ENCODE measurements at places on chromosomes 1 and 21.

DNA sequence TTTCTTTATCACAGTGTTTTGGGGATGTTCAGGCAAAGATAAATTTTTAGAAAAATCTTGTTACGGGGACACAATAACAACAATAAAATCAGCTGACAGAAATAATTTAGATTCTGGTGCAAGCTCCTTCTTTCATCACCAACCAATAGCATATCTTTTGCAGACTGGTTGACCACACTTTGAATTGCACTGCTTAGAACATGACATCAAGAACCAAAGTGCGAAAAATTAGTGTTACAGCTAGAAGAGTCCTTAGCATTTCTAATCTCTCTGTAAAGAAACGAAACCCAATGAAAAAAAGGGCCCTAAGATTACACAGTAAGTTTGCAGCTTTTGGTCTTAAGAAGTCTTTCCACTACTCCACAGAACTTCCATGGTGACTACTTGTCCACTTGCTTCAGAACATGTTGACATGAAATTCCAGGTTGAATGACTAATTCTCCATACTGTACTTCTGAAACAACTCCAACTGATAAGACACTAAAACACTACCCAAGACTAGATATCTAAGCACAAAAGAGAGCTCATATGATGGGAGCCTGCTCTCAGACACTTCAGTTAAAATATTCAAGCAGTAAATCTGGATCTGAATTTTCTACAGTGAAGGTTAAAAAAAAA, 31.3 kb downstream of the XKR8 start:
- DNase-seq, result no peak

- DNase-seq, result no peak
These were observed 32.3 kb downstream of the CCN1 start for GRCh38 chr1:85612704-85613361.

DNA sequence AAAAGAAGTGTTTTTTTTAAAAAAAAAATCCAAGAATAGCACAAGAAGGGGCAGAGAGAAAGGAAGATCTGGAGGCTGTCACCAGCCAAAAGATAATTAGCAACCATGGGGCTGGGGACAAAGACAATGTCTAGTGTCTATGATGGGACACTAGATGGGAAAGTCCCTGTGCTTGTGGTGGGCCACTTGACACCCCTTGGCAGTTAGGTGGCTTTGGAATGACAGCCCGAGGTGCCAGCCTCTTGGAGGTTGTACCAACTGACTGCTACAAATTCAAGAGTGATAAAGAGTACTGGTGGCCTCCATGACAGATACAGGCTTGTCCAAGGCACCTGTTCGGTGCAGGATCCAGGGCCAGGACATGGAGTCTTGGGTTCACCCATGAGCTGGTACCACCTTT, 21.6 kb downstream of the ATP2B4 start:
- DNase-seq, result no peak

GRCh38 chr1:198936371-198937083, 297.7 kb downstream of the PTPRC start:
- no peak for DNase-seq

GRCh38 chr1:171267391-171267790, 19.1 kb downstream of the FMO1 start:
- no peak for DNase-seq

DNA sequence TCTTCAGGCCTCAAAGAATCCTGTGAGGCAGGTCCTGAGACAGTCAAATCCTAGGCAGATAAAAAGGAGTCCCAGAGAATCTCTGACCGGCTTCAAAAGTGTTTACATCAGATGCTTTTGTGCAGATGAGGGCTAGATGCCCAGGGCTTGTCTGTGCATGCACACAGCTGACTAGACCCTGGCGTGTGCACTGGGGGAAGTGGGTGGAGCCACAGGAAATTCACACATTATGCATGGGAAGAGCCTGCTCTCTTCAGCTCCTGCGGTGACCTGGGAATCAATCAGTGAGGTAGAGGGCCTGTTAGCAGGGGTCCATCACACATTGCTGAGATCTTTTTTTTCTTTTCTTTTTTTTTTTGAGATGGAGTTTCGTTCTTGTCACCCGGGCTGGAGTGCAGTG, 36.6 kb upstream of the NHLH2 start:
- DNase-seq, result no peak

DNA sequence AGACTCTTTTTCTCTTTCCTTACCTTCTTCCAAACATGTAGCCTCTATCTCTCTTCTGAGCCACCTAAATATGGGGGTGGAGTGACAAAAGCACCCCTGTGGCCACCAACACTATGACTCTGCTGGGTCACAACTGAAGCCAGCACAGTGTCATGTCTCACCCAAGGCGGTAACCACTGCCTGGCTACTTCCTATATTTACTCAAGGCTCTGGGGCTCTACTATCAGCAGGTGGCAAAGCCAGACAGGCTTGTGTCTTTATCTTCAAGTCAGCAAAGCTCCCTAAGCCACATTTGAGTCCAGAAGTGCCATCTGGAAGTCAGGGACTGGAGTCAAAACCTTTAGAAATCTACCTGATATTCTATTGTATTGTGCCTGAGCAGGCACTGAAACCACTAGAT, 1515.2 kb downstream of the PLA2G4A start:
- DNase-seq, result no peak

DNA sequence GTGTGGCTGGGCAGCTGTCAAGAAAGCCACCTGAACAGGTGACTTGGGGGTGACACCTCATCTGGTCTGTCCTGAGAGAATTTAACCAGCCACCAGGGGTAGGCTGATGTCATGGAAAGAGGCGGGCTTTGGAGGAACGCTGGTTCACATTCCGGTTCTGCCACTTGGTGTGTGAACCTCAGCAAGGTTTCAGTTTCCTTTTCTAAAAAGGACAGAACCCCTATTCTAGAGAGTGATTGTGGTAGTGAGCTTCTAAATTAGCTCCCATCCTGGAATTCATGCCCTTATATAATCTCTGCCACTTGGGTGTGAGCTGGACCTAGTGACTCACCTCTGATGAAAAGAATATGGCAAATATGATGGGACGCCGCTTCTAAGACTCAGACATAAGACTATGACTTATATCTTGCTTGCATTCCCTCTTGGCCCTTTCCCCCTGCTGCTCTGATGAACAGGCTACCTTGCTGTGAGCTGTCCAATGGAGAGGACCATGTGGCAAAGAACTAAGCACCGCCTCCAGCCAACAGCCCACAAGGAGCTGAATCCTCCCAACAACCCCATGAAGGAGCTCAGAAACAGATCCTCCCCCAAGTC, 332.1 kb downstream of the RRAGC start:
- no peak for DNase-seq

DNA sequence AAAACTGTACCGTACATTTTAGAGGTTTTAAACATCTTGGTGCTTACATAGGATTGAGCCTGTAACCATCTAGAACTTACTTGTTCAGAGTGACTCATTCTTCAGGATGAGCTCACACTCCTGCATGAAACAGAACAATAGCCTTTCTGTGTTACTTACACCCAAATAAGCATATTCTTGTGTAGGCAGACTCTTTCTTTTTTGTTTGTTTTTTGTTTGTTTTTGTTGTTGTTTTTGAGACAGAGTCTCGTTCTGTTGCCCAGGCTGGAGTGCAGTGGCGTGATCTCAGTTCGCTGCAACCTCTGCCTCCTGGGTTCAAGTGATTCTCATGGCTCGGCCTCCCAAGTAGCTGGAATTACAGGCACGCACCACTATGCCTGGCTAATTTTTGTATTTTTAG, 3.8 kb upstream of the CA6 start:
- DNase-seq, result no peak

DNA sequence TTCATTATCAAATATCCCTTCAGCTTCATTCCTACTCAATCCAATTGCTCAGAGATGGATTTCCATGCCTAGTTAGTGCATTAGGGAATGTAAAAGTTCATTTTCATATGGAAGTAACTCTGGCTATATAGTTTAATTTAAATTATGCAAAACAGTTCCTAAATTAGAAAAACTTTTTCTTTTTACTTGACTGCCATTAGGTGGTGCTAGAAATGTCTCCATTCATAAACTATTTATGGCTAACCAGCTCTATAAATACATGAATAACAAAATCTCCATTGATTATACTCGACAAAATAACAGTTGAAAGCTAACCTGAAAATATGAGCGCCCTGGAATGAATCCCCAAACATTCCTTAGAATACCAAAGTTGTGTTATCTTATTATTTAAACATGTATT, 311.4 kb downstream of the USH2A start:
- DNase-seq, result no peak

DNA sequence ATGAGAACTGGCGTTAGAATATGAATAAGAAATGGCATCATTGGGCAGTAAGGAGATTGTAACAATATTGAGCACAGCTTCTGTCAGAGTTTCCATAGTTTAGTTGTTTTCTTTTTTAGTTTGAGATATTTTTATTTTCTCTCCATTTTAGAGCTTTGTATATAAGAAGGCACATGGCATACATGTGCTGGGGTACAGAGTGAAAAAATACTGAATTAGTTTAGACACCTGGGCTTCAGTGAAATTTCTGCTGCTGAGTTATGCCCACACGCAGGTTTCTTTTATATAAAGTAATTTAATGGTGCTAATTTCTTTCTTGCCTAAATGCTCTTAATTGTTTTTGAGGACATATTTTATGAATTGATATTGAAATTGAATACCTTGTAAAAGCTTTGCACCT, 53.6 kb upstream of the RWDD3 start:
- no peak for DNase-seq

GRCh38 chr1:58855274-58856165, 71.7 kb upstream of the JUN start:
- no peak for DNase-seq

GRCh38 chr1:54567961-54568360, 19.9 kb downstream of the ACOT11 start:
- no peak for DNase-seq

- no peak for DNase-seq
These were observed 14.1 kb upstream of the LMNA start for GRCh38 chr1:156100205-156100995.

DNA sequence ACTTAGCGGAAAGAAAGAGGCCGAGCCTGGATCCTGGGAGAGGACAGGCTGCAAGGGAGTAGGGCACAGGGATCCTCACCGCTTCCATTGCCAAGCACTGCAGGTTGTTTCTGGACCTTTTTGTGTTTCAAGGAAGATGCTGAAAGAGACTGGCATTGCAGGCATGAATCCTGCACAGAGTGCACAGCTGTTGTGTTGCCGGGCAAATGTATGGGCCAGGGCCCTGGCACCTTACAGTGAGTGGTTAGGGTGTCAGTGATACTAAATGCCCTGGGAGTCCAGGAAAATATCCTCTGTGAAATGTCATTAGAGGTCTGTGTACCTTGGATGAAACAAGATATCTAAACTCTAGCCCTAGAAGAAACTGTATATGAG, 145.5 kb upstream of the FGGY start:
- no peak for DNase-seq

DNA sequence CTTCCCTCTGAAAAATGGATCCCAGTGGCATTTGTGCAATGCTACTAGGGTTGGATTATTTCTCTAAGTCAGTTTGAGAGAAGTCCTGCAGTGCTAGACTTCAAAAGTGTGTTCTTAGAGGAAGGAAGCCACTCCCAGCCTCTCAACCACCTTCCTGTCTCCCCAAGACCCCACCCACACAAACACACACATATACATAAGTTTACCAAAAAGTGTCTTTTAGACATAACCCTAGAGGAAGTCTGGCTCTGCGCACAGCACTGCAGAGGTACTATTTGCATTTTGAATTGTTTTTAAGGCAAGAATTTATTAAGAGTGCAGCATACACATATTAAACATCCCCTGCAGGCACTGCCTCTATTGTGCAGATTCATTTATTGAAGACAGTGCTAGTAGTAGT, 127.3 kb downstream of the HHIPL2 start:
- DNase-seq, result no peak

DNA sequence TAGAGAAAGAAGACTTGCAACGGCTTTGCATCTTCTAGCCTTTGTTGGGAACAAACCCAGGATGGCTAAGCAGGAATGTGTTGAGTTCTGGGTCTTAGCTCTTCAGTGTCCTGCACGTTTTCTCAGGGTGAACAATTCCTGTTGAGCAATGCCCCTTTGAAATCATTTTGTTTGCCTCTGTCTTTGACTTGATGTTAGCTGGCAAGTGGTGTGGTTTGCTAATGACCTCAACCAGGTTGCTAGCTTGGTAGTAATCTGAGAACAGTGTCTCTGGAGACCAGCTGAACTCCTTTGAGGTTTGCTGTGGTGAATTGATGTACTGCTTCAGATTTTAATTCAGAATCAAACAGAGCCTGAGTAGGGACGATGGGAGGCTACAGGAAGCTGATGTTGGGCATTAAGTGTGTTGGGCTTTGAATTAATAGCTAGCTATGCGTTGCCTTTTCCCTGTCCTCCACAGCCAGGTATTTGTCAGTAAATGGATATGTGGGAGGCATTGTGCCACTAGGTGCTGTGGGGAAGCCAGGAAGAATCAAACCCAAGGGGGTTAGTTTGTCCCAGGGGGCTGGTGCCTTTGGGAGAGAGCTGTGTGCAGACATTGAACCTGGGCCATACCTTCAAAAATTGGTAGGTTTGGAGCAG, 23.3 kb upstream of the SRSF10 start:
- DNase-seq, result no peak

- DNase-seq, result no peak
These were observed 36.2 kb upstream of the KCNA10 start for GRCh38 chr1:110554871-110555801.

GRCh38 chr1:39091845-39092645, 65.9 kb downstream of the NDUFS5 start:
- no peak for DNase-seq

DNA sequence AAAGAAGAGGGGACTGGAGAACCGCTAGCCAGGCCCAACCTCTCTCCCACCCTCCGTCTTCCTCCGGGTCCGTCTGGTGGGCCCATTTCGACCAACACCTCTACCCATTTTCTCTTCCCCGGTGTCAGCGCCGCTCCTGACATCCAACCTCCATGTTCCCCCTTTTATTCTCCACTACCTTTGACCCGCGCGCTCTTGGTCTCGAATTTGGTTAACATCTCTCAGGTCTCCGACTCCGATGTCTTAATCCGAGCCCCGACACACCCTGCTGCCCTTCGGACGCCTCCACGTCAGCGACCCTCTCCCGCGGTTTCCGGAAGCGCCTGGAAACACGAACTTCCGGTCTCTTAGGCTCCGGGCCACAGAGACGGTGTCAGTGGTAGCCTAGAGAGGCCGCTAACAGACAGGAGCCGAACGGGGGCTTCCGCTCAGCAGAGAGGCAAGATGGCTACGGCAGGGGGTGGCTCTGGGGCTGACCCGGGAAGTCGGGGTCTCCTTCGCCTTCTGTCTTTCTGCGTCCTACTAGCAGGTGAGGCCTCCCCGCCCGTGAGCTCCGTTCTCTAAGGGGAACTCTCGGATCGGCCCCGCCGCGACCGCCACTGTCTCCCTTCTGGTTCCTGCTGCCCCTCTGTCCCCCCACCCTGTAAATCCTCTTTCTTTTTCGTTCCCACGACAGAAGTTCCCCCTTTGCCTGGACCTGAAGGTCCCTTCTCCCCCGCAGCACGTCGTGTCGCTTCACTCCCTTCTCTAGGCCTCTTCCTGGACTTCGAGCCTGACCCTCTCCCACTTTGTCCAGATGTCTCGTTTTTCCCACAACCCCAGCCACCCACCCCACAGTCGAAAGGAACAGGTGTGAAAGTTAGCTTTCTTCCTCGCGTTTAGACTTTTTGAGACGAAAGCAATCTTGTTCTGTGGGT, at the start of the genes COPA and NCSTN:
Gene COPA, minus strand, starts transcription at position 298 of the 917 bp plus-strand sequence. Its CDS starts 80 bp downstream, at position 218.
Gene NCSTN, plus strand, starts transcription at position 431 of the 917 bp plus-strand sequence. Its CDS starts 14 bp downstream, at position 445.
- peak; percentile 84 for DNase-seq

- no peak for DNase-seq
These were observed 454.5 kb upstream of the NR5A2 start for GRCh38 chr1:199573047-199573446.
